ENCODE measurements at places on chromosomes 3 and 15. TPM values are rescaled to one million over a fixed set of nuclear protein-coding genes. Genes with fewer than 3 reads are reported as not detected.
A peak's percentile ranks its signal among the peaks of the same experiment; 100 is the strongest.

DNA sequence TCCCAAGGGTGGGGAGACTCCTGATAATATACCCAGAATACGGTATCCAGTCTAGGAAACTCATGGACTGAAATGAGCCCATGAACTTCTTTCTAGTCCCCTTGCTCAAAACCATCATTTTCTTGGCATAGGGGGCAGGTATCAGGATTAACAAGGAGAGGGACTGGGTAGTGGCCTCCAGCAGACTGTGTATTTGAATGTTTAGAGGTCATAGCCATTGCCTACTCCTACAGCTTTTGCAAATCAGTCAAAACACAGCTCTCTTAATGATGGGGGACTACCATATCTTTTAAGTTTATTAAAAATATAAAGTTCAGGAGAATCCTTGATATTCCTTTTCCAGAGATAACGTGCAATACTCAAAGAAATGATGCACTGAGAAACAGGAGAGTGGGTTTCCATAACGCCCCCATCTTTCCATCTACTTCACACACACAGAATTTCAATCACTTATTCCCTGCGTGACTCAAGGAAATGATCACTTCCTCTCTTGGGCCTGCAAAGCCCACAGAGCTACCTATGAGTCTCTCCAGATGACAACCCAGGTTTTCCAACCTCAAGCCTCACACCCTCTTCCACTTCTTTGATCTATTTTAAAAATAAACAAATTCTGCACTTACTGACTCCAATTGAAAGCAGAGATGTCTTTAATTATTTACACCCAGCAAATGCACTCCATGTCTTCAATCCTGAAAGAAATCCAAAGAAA, 584.0 kb upstream of the LMCD1 start:
- no peak overlapping the region for H3K4me3 ChIP-seq
- no peak for DNase-seq
- no peaks in the 10 kb centered on the region for H3K36me3 ChIP-seq

DNA sequence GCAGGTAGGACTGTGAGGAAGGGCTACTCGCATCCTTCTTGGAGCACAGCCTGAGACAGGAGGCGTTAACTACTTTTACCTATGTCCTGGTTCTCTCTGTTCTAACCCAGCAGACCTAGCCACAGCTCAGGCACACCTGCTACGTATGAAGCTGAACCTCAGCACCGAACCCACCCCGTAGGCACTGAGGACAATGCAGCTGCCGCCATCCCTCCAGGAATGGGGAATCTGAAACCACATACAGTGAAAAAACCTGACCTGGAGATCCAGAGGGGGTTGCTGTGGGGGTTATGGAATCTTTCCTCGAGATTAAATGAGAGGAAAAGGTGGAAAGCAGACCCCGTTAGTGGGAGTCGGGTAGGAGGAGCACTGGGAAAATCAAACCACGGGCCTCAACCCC, 14.4 kb downstream of the MST1R start:
- H3K4me3 ChIP-seq, result no peak overlapping the region
- no peak for DNase-seq
- H3K4me1 ChIP-seq, result no peaks in the 10 kb centered on the region
- no peaks in the 10 kb centered on the region for H3K36me3 ChIP-seq

The PRC1 gene
- total RNA-seq, result 51.3 TPM

DNA sequence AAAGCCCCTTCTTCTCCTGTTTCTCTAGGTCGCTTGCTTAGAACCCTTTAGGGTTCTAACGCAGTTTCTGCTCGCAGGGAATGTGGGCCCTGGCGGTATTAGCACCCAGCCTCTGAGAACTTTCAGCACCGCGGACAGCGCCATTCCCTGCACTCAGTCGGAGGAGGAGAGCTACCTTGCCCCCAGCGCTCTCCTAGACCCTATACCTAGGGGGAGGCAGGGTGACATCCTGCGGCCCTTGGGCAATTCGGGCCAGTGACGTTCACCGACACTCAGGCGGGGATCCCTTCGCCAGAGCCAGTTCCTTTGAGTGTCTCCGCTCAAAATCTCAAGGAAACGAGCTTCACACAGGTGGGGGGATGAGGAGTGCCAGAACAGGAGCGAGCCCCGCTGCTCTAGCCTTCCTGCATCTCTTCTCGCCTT, 1.3 kb downstream of the SLC7A14 start:
- peaks cover 15% of the 10 kb centered on the region for H3K4me1 ChIP-seq
- no peaks in the 10 kb centered on the region for H3K36me3 ChIP-seq
- no peak overlapping the region for H3K27ac ChIP-seq
- no peaks in the 10 kb centered on the region for H3K27me3 ChIP-seq
- H3K4me3 ChIP-seq, result no peak overlapping the region

The CHDH gene
- total RNA-seq, result 2.1 TPM

DNA sequence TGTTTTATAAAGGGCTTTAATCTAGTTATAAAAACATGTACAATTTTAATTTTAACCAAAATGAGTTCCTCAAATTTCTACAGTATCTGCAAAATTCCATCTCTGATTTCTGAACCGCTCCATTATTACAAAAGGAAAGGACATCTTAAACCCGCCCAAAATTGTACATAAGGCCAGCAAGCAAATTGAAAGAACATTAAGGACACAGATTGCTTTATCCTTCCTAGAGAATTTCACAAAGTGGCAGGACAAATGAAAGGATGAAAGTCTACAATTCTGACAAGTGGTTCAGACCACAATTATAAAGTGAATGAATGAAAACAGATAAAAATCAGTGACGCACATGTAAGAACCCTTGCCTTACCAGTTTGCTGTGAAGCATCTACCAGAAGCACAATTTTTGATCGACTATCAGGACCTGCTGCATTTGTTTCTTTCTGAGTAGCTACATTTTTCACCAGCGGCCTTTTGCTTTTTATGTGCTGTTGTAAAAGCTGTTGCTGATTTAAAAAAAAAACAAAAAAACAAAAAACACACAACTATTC, 13.6 kb downstream of the SECISBP2L start:
- H3K4me1 ChIP-seq, result peaks cover 6% of the 10 kb centered on the region
- no peak for DNase-seq
- peaks cover 67% of the 10 kb centered on the region for H3K36me3 ChIP-seq
- H3K4me3 ChIP-seq, result no peak overlapping the region
- no peak overlapping the region for H3K27ac ChIP-seq

The SPRED1 gene
- total RNA-seq, result 6.2 TPM

The SEMA7A gene
- total RNA-seq, result 1.2 TPM

The CACNA1D gene
- 4.5 TPM for total RNA-seq

DNA sequence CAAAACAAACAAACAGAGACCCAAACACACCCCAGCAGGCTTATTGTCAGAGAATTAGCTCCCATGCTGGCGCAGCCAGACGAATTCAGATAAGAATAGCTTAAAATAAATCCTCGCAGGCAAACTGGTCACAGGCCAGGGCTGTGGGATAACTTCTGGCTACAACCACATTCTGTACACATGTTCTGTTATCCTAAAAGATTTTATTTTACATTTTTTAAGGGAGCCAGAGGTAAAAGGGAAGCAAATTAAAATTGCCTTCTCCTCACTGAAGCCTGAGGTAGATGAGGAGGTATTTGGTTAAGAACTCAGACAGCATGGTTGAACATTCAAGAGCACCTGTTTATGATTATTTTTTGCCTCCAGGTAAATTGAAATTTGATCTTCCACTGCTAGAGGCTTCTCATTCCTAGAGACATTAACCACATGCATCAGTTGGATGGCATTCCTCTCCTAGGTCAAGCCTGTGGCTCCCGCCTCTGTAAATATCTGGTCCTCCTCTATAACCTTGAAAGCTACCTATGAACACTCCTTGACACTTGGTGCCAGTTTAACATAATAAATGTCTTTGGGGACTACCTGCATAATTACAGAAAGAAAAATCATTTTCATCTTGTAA, 190.3 kb downstream of the SATB1 start:
- no peak overlapping the region for H3K27ac ChIP-seq
- H3K4me1 ChIP-seq, result no peaks in the 10 kb centered on the region
- H3K4me3 ChIP-seq, result no peak overlapping the region
- no peaks in the 10 kb centered on the region for H3K27me3 ChIP-seq
- H3K36me3 ChIP-seq, result no peaks in the 10 kb centered on the region

DNA sequence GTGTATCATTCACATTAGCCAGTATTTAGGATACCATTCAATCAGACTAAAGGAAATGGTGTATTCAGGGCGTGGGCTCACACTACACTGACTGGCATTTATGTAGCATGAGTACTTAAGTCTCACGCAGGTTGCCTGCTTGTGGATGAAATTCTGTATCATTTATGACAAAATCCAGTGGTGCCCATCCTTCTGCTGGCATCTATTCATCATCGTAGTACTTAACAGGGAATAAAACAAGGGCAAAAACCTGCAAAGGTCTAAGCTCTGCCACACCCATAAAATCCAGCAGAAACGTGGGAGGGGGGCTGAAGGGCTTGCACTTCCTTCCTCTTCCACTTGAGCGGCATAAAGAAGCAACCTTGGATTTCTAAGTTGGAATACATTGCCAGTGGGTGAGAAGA, 2.7 kb downstream of the GAP43 start:
- H3K4me3 ChIP-seq, result no peak overlapping the region
- H3K36me3 ChIP-seq, result no peaks in the 10 kb centered on the region
- peaks cover 14% of the 10 kb centered on the region for H3K4me1 ChIP-seq
- no peaks in the 10 kb centered on the region for H3K27me3 ChIP-seq

- DNase-seq, result no peak
- no peak overlapping the region for H3K4me3 ChIP-seq
- no peaks in the 10 kb centered on the region for H3K27me3 ChIP-seq
- H3K36me3 ChIP-seq, result no peaks in the 10 kb centered on the region
- no peak overlapping the region for H3K27ac ChIP-seq
These were observed 5.6 kb upstream of the MAGEF1 start for GRCh38 chr3:184717399-184717983.

GRCh38 chr3:34362910-34363309, 564.5 kb downstream of the PDCD6IP start:
- no peak overlapping the region for H3K4me3 ChIP-seq
- peaks cover 17% of the 10 kb centered on the region for H3K4me1 ChIP-seq
- H3K27me3 ChIP-seq, result no peaks in the 10 kb centered on the region
- H3K27ac ChIP-seq, result peak overlapping the region; percentile 10

The BCL6 gene
- total RNA-seq, result 49.8 TPM

- no peaks in the 10 kb centered on the region for H3K36me3 ChIP-seq
- no peak for DNase-seq
- H3K27me3 ChIP-seq, result no peaks in the 10 kb centered on the region
- H3K4me1 ChIP-seq, result no peaks in the 10 kb centered on the region
- H3K27ac ChIP-seq, result no peak overlapping the region
These were observed 499.6 kb upstream of the KCNMB2 start for GRCh38 chr3:178036451-178037144.

The HRG gene
- total RNA-seq, result not detected

GRCh38 chr15:72252663-72253299, 19.6 kb downstream of the PARP6 start:
- H3K4me1 ChIP-seq, result no peaks in the 10 kb centered on the region
- H3K4me3 ChIP-seq, result no peak overlapping the region
- peaks cover 18% of the 10 kb centered on the region for H3K36me3 ChIP-seq
- H3K27ac ChIP-seq, result no peak overlapping the region

The PRR23A gene
- total RNA-seq, result not detected

The RPLP1 gene
- 1,172 TPM for total RNA-seq

- no peaks in the 10 kb centered on the region for H3K27me3 ChIP-seq
- peak overlapping the region; percentile 21 for H3K4me3 ChIP-seq
- H3K4me1 ChIP-seq, result peaks cover 19% of the 10 kb centered on the region
- H3K36me3 ChIP-seq, result no peaks in the 10 kb centered on the region
These were observed 285.9 kb downstream of the XXYLT1 start for GRCh38 chr3:194985031-194985578.

The ZCWPW2 gene
- total RNA-seq, result 0.95 TPM

DNA sequence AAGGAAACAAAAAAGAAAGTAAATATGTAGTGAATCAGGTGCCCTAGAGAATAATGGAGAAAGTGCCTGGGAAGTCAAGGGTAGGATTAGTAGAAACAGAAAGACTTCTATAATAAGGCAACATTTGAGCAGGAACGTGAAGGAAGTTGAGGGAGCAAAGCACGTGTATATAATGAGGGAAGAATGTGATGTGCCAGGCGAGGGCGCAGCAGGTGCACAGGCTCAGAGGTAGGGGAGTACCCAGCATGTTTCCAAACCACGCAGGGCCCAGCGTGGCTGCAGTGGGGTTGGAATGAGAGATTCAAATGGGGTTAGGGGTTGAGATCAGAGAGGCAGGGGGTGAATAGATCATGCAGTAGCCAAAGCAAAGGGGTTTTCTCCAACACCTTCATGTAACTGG, 91.9 kb upstream of the VGLL4 start:
- no peaks in the 10 kb centered on the region for H3K27me3 ChIP-seq
- no peak overlapping the region for H3K4me3 ChIP-seq
- no peak overlapping the region for H3K27ac ChIP-seq
- H3K36me3 ChIP-seq, result no peaks in the 10 kb centered on the region

DNA sequence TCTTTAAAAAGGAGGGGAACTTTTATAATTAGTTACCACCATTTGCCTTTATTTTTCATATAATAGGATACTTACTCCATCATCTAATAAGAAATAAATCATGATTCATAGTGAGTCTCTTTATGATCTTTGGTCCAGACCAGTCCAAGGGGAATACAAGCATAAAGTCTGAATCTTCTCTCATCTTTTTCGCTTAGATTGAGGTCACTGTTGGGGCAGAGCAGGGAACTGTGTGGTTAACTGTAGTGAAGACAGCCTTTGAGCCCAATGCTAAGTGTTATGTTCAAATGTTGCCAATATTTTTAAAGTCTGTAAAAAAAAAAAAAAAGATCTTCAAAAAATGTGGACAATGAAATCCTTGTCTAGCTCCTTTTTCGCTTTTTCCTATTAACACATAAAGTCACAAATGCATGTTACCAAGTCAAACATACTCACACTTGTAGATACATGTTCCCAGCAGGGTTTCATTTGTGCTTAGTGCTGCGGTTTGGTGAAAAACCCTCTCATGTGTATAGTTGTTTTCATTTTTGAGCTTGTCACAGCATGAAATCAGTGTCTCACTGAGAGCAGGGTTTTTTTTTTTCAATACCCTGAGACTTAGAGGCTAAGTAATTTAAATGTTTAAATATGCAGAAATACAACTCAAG, 72.1 kb downstream of the EPHA3 start:
- no peak for DNase-seq
- H3K27me3 ChIP-seq, result no peaks in the 10 kb centered on the region
- no peaks in the 10 kb centered on the region for H3K36me3 ChIP-seq

DNA sequence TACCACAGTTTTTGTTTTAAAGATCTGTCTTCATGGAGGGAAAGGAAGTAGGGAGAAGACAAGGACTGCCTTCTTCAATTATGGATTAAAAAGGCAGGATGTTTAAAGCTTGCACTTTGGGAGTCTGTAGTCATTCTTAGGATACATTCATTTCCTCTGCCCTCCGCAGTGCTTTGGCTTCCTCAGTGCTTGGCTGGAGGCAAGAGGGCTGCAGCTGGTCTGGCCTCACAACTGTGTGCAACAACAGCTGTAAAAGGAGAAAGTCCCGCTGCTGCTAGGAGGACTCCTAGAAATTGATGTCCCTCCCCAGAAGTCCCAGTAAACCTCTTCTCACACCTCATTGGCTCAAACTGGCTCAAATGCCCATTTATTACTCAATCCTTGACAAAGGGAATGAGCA, 54.4 kb upstream of the PPP2R3A start:
- H3K27me3 ChIP-seq, result no peaks in the 10 kb centered on the region
- no peaks in the 10 kb centered on the region for H3K36me3 ChIP-seq
- H3K4me3 ChIP-seq, result no peak overlapping the region

The NR1I2 gene
- not detected for total RNA-seq

The MCTP2 gene
- 19.7 TPM for total RNA-seq

The CPA3 gene
- 2.8 TPM for total RNA-seq

Data from esophagus squamous epithelium (tissue), 5 donors.